ENCODE measurements at places on chromosomes 5 and 9.
A peak's percentile ranks its signal among the peaks of the same experiment; 100 is the strongest.

DNA sequence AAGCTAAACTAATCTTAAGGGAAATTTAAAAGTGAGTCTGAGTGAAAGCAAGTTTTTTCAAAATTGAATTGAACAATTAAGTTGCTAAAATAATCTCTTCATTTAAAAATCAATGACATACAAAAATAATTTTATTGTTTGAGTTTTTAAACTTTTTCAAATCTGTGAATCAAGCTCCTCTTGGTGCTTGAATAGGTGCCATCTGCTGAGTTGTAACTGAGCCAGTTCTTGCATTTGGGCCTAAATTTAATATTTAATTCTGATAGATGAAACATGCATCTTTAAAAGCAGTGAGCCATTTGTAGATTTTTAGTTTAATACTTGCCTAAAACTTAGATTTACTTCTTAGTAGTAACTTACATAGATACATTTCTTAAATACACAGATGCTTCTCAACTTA, 31.8 kb downstream of the SPATA31D1 start:
- no peak for DNase-seq

DNA sequence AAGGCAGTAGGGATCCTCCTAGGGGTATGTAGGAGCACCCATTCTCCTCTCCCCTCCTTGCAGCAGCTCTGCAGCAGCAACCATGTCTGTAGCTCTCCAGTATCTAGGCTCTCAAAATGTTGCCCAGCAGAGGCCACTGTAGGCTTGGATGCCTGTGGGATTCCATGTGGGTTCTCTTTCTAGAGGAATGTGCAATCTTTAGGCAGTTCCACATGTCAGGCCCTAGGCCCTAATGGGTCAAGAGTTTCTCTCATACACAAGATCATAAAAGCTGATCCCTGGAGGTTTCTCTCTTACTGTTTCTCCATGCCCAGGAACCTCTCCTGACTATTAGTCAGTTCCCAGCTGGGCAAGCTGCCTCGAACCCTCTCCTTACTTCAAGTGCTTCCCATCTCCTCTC, 215.8 kb downstream of the FRMD3 start:
- no peak for DNase-seq

GRCh38 chr5:149371296-149371962, 7.7 kb downstream of the IL17B start:
- DNase-seq: peak; percentile 75

DNA sequence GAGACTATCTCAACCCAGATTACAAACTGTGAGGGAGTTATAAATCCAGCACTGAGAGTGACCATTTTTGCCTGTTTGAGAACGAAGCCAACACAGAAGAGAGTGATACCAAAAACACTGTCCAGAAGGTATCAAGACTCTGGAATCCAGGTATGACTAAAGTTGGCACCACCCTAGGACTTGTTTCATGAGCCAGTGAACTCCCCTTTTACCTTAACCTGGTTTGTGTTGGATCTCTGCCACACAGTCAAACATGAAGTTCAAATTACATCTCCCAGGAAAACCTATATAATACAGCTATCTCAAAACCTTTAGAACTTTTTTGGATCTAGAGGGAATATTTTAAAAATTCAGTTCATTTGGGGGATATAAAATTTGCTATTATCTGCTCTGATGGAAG, 11.4 kb downstream of the ZBTB5 start:
- no peak for DNase-seq

- no peak for DNase-seq
Observed at GRCh38 chr5:69512740-69513260, 20.2 kb downstream of the OCLN start.

GRCh38 chr5:40413743-40414142, 266.0 kb upstream of the PTGER4 start:
- DNase-seq: no peak

DNA sequence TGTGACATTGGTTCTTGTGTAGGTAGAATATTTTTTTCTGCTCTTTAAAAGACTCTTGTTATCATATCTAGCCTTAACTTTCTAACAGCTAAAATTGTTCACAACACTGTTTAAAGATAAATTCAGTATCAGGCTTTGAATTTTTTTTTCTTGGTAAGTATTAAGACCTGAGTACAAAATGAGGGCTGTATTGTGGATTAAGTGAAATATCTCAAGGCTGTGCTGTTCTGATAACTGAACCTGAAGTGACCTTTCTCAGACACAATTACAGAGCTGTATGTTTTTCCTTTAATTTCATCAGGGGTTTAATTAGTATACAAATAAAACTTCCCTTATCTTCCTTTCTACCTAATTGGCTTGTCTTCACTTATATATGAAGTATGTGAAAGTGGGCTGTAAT, 290.5 kb downstream of the CCDC171 start:
- no peak for DNase-seq

DNA sequence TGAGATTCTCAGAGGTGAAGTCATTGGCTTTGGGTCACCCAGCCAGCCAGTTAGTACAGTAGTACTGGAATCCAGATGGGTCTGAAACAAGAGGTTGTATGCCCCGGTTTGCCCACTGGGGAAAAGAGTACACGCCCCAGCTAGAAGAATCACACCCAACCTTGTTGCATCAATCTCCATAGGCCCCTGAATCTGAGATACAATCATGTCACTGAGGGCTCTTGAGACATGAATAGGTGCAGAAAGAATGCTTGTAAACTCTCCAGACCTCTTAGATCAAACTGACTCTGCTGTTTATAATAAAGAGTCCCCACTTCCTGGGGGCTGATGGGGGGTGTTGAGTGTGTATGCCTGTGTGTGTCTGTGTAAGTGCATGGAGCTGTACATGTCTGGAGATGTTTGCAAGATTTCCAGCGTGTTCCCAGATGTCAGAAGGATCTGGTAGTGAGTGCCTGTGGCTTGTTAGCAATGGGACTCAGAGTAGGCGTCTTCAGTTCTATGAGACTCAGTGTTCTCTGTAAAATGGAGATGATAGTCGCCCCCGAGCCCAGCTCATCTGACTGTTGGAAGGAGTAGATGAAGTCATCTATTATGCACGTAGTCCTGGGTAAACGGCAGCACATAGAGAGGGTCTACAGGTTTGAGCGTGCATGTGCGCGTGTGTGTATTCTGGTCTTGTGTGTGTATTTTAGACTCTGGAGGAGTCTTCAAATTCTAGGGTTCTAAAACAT, 48.2 kb downstream of the COL27A1 start:
- no peak for DNase-seq

DNA sequence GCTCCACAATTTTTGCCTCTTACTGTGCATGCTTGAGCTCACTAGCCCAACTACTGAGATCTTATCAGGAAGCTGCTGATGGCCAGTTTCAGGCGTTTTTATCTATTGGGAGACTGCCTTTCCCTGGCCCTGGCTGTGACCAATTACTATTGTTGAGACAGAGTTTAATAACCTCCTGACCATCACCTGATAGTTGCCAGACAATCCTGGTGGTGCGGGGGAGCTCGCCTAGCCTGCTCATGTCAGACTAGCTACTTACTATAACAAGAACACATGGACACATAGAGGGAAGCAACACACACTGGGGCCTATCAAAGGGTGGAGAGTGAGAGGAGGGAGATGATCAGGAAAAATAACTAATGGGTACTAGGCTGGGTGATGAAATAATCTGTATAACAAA, 13.0 kb upstream of the OXCT1 start:
- no peak for DNase-seq

DNA sequence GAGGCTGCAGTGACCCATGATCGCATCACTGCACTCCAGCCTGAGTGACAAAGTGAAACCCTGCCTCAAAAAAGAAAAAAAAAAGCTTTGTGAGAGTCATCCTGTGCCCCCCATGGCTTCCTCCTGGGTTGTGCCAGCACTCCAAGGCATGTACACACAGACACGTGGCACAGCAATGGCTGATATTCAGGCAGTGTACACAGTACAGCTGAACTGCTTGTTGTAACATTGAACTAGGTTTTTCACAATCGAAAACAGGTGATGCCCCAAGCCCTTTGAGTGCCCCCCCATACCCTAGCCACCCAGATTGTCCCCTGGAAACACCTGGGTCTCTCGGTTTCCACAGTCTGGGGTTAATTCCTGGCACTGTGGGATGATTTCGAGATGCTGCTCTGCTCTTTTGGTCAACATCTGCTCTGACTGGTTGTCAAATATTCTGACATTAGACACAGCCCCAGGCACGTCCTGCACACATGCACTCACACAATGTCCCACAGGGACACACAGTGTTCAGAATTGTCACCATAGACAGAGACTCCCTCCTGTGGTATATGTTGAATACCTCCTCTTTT, 9.2 kb downstream of the SPINK4 start:
- no peak for DNase-seq
